Pancreas (tissue), 10 donors: ENCODE measurements at places on chromosomes 13 and 19.
A peak's percentile ranks its signal among the peaks of the same experiment; 100 is the strongest.

DNA sequence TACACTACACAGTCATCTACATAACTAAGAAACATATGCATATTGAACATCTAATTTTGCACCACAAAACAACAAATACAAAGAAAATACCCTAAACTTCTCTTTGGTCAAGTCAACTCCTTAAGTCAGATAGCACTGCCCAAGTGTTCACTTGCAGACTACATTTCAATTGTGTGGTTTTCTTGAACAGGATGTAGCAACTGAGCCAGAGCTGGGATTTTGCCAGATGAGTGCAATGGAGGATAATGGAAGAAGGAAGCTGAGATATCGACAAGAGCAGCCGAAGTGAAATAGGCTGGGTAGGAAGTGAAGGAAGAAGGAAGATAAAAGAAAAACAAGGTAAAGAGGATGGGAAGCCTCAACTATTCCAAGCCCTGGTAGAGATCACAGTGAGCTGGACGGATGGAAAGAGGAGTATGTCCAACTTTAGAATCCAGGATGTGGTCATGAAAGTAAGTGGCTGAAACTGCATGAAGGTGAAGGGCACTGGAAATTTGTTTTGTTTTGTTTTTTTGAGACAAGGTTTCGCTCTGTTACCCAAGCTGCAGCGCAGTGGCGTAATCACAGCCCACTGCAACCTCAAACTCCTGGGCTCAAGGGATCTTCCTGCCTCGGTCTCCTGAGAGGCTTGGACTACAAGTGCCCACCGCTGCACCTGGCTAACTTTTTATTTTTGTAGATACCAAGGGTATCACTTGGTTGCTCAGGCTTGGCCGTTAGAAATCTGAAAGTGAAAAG is 15.0 kb downstream of the NUFIP1 start:
- DNase-seq: no peak

DNA sequence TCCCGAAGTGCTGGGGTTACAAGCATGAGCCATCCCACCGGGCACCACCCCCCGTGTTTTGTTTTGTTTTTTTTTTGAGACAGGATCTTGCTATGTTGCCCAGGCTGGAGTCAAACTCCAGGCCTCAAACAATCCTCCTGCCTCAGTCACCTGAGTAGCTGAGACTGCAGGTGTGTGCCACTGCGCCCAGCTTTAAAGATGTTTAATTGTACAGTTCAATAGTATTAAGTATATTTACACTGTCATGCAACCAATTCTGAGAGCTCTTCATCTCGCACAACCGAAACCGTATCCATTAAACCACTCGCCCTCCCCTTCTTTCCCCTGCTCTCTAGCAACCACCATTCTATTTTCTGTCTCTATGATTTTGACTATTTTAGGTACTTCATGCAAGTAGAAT is 15.6 kb downstream of the NUCB1 start:
- no peak for DNase-seq

GRCh38 chr19:42207767-42208271 is 9.7 kb downstream of the DEDD2 start:
- DNase-seq: no peak

GRCh38 chr13:44218501-44219240 is 155.0 kb upstream of the SERP2 start:
- DNase-seq: peak; percentile 67

DNA sequence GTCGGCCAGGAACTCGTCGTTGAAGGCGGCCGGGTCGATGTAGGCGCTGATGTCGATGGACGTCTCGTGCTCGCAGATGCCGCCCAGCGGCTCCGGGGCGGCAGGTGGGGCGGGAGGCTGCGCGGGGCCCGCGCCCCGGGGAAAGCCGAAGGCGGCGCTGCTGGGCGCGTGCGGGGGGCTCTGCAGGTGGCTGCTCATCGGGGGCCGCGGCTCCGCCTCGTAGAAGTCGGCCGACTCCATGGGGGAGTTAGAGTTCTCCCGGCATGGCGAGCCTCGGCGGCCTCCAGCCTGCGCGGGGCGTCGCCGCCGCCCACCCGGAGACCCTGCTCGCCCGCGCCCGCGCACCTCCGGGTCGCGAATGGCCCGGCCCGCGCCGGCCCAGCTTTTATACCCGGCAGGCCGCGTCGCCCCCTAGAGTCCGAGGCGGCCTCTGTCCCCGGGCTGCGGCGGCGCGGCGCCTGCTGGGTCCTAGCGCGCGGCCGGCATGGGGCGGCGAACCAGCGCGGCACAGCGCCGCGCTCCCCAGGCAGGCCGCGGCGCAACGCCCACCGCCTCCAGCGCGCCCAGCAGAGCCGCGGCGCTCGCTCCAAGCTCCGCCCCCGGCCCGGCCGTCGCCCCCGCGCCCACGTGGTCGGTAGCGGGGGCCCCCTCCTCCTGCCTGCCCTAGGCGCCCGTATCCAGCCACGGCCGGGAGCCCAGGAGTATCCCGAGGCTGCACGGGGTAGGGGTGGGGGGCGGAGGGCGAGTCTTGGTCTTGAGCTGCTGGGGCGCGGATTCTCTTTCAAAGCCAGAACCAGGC is at the start of gene CEBPA:
Gene CEBPA (minus strand): TSS at position 360 of the 799 bp plus-strand sequence. CDS start 120 bp downstream, at position 240.
- DNase-seq: peak; percentile 77

DNA sequence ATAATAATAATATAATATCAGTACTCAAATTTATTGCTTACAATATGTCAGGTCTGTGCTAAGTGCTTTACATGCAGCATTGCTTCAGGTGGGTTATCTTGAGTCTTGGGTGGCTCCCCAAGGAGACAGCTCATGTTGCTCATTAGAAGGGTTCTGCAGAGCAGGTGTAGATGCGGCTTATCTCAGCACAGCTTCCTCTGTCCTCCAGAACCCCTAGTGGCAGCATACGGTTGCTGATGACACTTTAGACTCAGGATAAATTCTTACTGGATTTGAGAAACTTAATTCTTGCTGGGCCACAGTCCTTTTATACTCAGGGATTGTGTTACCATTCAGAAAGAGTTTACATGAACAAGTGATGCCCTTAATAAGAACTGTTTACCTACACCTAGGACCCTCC is 8.9 kb downstream of the COG3 start:
- DNase-seq: no peak

- no peak for DNase-seq
These were observed 796 bp upstream of the LSM14A start for GRCh38 chr19:34171539-34171876.

GRCh38 chr13:74645586-74645985 is 511.4 kb upstream of the KLF12 start:
- no peak for DNase-seq

DNA sequence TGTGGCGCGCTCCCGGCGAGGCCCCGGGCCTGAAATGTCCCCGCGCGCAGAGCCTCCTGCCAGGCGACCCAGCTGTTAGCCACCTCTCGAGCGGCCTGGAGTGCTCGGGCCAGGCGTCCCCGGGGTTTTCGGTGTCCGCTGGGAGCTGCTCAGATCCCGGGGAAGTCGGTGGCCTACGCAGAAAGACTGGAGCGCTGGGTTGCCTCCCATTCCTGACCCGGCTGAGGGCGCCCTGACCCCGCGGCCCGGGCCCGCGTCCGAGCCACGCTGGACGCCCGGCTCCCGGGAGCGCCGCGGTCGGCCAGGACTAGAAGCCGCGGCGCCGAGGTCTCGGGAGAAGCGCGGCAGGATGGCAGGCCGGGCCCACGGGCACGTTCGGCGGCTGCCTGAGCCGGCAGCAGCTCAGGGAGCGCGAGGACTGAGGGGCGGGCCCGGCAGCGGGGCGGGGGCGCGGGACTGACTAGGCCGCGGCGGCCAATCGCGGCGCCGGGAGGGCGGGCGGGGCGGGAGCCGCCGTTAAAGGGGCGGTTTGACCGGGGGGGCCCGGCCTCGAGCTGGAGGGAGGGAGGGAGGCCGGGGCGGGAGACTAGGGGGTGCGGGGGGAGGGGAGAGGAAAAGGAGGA is 1.3 kb upstream of the ZIC2 start:
- DNase-seq: peak; percentile 85

DNA sequence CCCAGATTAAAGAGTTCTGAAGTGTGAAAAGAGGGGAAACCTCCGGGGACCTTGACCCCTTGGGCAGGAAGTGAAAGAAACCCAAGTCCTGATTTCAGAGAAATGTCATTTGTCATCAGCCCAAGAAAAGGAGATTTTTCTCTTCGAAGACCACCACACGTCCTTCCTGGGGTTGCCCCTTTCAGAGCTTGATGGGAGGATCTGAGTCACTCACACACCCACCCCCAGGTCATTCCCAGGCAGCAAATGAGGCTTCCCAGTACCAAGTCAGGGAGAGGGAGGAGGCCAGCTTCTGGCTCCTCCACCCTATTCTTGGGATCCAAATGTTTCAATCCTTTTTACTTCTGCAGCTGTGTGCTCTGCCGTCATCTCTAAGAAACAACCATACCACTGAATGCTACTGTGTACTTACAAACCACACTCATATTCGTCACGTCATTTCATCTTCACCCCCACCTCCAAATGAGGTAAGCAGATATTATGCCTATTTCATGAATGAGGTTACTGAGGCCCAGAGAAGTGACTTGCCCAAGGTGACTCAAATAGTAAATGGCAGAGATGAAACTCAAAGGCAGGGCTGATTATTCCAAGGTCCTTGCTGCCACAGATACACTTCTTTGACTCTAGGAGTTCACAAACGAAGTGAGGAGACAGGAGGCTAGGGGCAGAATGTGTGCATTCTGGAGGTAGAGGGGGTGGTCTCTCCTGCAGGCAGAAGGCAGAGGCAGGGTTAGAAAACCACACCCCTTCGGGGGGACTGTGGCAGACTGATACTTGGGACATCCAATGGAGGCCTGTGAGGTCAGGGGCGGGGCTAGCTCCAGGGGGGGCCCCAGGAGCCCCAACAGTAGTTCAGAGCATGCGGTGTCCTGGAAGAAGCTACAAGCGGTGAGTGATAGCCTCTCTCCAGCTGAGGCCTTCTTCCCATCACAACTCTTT is 5.0 kb upstream of the KMT2B start:
- DNase-seq: no peak

- DNase-seq: no peak
These were observed 39.3 kb upstream of the ISYNA1 start for GRCh38 chr19:18477042-18477779.

DNA sequence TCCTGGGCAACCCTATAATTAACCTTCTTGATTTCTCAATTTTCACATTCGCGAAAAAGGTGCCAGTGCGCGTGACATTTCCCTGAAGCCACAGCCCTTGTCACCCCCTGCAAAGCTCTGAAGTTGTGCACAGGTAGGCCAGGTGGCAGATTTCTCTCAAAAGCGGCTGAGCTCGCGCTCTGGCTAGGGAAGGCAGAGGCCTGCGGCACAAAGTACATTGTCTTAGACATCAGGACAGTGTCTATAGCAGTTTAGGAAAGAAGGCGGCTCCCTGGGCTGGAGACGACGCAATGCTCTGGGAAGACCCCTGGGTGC is 42.9 kb upstream of the ZNF14 start:
- DNase-seq: no peak

DNA sequence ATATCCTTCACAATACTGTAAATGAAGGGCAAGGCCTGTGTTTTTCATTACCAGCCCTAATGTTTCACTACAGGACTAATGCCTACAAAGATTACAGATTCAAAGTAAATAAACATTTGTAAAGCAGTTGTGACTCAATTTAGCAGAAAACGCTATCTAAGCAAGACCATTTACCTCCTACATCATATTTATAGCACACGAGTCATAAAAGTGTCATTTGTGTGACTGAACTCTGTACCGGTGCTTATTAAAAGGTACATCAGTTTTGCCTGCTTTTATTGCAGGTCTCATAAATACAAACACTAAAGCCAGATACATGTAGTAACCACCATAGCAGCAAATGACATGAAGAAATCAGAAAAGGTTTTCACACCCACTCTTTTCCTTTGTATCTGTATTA is 61.5 kb upstream of the SLC15A1 start:
- no peak for DNase-seq

DNA sequence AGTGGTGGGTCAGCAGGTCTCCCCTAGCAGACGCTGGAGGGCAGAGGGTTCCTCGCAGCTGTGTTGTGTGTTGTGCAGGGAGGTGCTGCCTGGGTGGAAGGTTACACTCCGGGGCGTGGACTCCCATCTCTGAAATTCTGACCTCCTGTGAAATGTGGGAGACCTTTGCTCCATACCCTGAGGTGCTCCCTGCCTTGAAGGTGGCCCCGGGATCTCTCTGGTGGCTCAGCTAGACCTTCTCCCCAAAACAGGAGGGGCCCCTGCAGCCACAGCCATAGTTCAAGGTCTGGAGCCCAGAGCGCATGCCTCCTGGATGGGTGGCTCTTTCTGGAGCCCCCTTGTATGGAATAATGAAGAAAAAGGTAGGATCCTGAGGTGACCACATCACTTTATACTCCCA is 70.2 kb downstream of the SOX1 start:
- no peak for DNase-seq

- peak; percentile 70 for DNase-seq
These were observed 209.7 kb downstream of the SPRY2 start for GRCh38 chr13:80131204-80131603.

GRCh38 chr19:17766543-17767131 is 15.4 kb downstream of the FCHO1 start:
- DNase-seq: peak; percentile 88

- DNase-seq: no peak
These were observed 168.1 kb upstream of the IRS2 start for GRCh38 chr13:109954441-109954840.

- peak; percentile 50 for DNase-seq
These were observed 531.3 kb downstream of the RFC3 start for GRCh38 chr13:34349091-34349722.

DNA sequence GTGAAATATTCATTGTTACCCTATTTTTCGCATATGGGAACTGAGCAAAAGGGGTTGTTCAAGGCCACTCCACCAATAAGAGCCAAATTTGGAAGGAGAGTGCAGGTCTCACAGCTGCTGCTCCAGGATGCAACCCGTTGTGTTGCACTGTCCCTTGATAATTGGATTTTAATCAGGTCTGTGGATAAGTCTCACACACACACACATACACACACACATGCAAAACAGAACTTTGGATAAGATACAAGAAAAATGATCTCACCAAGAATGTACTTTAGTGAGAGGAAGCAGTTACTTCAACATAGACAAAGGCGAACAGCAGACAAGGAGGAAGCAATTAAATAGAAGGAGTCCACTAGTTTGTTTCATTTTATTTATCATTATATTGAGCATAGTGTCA is 127.3 kb upstream of the EDNRB start:
- no peak for DNase-seq

- no peak for DNase-seq
These were observed 534.4 kb downstream of the IRS2 start for GRCh38 chr13:109251956-109252355.

DNA sequence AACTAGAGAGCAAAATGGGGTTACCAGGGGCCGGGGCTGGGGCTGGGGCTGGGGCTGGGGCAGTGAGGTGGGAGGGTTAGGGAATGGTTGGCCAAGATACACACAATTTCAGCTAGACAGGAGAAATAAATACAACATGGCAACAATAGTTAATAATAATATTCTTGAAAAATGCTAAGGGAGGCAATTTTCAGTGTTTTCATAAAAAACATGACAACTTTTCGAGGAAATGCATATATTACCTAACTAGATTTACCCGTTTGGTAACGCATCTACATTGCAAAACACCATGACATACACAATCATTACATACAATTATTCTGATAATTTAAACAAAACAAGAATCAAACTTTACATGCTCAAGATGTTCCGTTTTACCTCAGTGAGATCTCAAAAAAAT is 12.2 kb downstream of the RFPL4AL1 start:
- DNase-seq: no peak
